ENCODE measurements at places on chromosomes 6 and 20.

GRCh38 chr20:49629606-49630005 is 61.7 kb upstream of the PTGIS start:
- DNase-seq = no peak
- no peaks in the 10 kb centered on the region for H3K27me3 ChIP-seq
- no peak overlapping the region for H3K4me3 ChIP-seq
- no peaks in the 10 kb centered on the region for H3K4me1 ChIP-seq

DNA sequence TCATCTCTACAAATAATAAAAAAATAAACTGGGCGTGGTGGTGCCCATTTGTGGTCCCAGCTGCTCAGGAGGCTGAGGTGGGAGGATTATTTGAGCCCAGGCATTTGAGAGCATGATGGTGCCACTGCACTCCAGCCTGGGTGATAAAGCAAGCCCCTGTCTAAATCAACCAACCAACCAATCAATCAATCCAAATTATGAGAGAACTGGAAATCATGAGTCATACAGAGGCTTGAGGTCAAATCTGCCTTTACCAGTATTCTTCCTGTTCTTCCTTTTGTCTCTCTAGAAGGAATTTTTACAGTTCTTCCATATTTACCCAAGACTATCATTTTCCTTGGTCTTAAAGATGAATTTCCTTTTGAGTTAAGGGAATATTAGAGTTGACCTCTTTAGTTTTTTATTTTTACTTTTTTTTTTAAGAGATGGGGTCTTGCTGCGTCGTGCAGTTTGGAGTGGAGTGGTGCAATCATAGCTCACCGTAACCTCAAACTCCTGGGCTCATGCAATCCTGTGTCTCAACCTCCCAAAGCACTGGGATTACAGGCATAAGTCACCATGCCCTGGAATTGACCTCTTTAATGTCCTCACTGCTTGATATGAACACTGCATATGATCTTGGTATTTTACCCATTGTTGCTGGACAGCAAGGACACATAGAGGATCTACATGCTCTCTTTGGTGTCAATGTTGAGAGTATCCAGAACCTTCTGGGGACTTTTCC is 44.1 kb upstream of the TXNDC5 start:
- H3K27ac ChIP-seq = no peak overlapping the region
- H3K4me3 ChIP-seq = no peak overlapping the region
- H3K27me3 ChIP-seq = no peaks in the 10 kb centered on the region
- DNase-seq = no peak
- H3K4me1 ChIP-seq = no peaks in the 10 kb centered on the region
- no peaks in the 10 kb centered on the region for H3K36me3 ChIP-seq

- no peak for DNase-seq
- H3K27me3 ChIP-seq = no peaks in the 10 kb centered on the region
- no peaks in the 10 kb centered on the region for H3K4me1 ChIP-seq
- H3K27ac ChIP-seq = no peak overlapping the region
- H3K4me3 ChIP-seq = no peak overlapping the region
These were observed 737.8 kb upstream of the NRSN1 start for GRCh38 chr6:23388086-23388783.

DNA sequence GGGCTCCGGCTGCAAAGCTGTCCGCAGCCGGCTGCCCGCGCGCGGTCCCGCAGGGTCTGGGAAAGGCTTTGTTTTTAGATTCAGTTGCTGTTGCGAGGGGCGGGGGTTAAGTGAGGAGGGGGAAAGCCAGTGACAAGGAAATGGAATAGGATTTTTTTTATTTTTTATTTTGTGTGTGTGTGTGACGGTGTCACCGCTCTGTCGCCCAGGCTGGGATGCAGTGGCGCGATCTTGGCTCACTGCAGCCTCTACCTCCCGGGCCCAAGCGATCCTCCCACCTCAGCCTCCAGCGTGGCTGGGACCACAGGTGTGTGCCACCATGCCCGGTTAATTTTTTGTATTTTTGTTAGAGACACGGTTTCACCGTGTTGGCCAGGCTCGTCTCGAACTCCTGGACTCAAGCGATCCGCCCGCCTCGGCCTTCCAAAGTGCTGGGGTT is 615 bp upstream of the UBE2J1 start:
- no peaks in the 10 kb centered on the region for H3K36me3 ChIP-seq
- no peaks in the 10 kb centered on the region for H3K27me3 ChIP-seq
- peak overlapping the region; percentile 96 for H3K27ac ChIP-seq
- H3K4me3 ChIP-seq = peak overlapping the region; percentile 84

GRCh38 chr20:64214952-64215351 is 40.6 kb upstream of the PCMTD2 start:
- no peaks in the 10 kb centered on the region for H3K27me3 ChIP-seq
- H3K4me1 ChIP-seq = no peaks in the 10 kb centered on the region
- DNase-seq = peak; percentile 49
- H3K4me3 ChIP-seq = no peak overlapping the region
- no peak overlapping the region for H3K27ac ChIP-seq
- H3K36me3 ChIP-seq = no peaks in the 10 kb centered on the region

DNA sequence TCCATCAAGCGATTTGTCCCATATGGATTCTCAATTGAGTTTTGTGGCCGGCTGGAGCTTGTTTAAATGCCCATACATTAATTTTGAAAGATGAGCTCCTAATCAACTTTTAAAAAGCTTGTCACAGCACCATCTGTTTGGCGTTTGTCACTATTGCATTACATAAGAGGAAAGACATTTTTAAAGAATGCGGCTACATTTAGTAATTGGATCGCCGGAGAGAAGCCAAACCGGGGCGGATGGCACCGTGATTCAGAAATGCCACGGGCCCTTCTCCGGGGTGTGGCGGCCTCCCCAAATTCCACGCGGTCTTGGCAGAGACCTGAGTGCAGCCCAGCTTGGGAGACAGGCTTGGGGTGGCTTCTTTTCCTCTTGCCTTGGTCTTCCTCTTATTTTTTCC is 67.7 kb upstream of the ZNFX1 start:
- DNase-seq = peak; percentile 36
- peak overlapping the region; percentile 46 for H3K27ac ChIP-seq
- no peaks in the 10 kb centered on the region for H3K36me3 ChIP-seq

GRCh38 chr6:155341130-155341828 is 27.0 kb upstream of the TFB1M start:
- no peaks in the 10 kb centered on the region for H3K36me3 ChIP-seq
- H3K27ac ChIP-seq = no peak overlapping the region
- H3K4me3 ChIP-seq = no peak overlapping the region
- no peaks in the 10 kb centered on the region for H3K4me1 ChIP-seq

DNA sequence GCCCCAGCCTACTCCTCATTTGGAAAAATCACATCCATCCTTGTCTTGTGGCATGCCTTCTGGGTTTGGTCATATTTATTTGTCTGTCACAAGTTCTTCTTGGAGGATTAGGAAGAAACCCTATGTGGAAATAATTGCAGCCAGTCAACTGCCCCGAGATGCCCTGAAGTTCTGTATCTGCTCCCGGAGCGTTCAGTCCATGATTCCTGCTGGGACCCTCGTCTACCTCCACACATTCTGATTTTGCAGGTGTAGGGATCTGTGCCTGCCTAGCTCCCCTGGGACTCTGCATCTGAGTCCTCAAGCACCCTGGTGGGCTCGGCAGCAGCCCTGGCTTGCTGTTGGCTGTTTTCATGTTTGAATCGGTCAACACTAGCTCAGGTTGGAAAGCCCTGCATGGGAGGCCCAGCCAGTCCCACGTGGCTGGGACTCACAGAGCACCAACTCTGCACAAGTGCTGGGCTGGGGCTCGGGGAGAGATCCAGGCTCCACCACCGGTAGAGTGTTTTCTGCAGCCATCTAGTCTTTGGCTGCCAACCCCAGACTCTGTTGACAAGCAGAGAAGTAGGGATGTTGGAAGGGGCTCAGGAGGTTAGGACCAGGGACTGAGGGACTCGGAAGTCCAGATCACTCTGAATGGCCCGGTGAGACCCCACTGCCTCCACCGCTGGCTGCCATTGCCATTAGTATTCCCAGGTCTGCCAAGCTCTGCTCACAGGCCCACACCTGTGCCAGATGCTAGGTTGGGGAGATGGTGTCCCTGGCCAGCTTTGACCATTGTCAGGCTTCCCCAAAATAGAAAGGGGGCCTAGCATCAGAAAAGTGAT is 183.5 kb upstream of the CST7 start:
- no peak overlapping the region for H3K27ac ChIP-seq
- no peaks in the 10 kb centered on the region for H3K4me1 ChIP-seq
- no peaks in the 10 kb centered on the region for H3K36me3 ChIP-seq
- no peaks in the 10 kb centered on the region for H3K27me3 ChIP-seq
- DNase-seq = no peak

DNA sequence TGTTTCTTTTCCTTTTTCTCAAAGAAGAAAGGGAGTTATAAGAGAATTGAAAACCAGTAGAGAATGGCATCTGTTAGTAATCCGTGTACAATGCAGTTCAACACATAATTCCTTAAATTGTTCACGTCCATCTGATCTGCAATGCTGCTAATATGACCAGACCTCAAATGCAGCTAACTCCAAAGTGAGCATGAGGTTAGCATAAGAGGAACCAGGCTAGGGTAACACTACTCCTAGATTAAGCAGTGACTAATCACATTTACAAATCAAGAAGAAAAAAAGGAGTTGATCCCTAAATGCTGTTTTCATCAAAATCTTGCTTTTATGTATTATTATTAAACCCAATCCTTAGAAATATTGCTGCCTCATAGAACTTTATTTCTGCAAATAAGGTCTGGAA is 432.7 kb upstream of the ARID1B start:
- no peaks in the 10 kb centered on the region for H3K36me3 ChIP-seq
- DNase-seq = no peak
- H3K4me1 ChIP-seq = no peaks in the 10 kb centered on the region
- H3K27me3 ChIP-seq = no peaks in the 10 kb centered on the region
- H3K27ac ChIP-seq = no peak overlapping the region

- peaks cover 8% of the 10 kb centered on the region for H3K4me1 ChIP-seq
- no peak for DNase-seq
- no peaks in the 10 kb centered on the region for H3K27me3 ChIP-seq
- H3K36me3 ChIP-seq = no peaks in the 10 kb centered on the region
- H3K4me3 ChIP-seq = no peak overlapping the region
These were observed 36.1 kb downstream of the CTNNBL1 start for GRCh38 chr20:37729909-37730308.

DNA sequence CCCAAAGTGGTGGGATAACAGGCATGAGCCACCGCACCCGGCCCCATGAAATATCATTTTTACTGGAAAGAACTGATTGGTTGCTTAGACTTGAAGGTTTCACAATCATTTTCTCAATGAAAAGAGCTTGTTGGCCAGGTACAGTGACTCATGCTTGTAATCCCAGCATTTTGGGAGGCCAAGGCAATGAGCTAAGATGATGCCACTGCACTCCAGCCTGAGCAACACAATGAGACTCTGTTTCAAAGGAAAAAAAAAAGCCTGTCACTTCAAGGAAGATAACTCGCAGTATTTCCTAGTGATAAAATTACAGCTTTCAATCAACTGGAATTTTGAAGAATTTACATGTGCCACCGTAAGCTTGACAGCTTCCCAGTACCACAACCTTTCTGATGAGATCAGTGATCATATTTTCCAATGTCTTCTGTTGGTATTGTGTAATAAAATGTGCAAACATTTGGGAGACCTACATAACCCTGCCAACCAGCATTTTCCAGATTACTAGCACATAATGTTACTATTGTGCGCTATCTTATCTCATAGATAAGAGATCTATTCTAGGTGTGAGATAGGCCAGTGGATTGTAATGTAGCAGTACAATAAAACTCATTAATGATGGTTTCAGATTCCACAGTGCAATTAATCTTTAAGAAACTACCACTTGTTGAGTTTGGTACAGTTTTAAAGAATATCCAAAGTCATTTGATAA is 7.2 kb downstream of the PNLDC1 start:
- H3K4me1 ChIP-seq = no peaks in the 10 kb centered on the region
- H3K4me3 ChIP-seq = no peak overlapping the region
- no peaks in the 10 kb centered on the region for H3K36me3 ChIP-seq
- no peak for DNase-seq
